ENCODE measurements at places on chromosomes 2 and 18.

- no peak for DNase-seq
Measured at GRCh38 chr2:3035385-3036050, 342.1 kb downstream of the EIPR1 start.

GRCh38 chr2:214126135-214126534, 284.7 kb upstream of the VWC2L start:
- DNase-seq = no peak

DNA sequence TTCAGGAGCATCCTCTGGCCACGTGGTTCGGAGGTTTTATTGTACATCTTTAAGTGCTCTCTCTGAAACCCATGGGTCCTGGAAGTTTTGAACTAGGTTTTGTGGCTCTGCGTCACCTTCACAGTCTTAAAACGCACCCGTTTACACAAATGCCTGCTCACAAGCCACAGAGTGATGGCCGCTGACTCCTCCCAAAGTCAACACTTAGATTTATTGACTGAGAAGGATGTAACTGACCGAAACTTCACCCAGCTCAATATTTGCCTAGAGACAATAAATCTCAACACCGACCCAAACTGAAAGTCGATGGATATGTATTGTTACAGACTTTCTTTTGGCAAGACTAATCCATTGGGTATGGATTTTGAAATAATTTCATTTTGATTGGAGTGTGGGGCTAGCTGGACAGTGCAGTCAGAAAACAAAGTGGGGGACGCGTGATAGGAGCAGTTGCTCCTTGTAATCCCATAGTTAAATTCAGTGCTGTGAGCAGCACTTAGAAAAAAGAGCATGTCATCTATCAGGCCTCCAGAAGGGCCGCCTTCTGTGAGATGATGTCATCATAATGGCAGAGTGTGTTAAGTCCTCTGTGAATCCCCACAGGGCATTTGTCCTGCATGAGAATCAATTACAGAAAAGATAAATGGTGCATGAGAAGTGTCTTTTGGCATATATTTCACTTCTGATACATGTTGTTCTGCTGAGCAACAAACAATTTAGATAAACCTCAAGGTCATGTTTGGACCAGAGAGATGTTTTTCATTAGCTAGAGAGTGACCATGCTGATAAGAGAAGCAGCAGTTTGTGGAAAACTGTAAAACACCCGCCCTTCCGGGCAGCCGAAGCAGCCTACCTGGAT, 183.7 kb downstream of the INO80D start:
- DNase-seq = no peak

DNA sequence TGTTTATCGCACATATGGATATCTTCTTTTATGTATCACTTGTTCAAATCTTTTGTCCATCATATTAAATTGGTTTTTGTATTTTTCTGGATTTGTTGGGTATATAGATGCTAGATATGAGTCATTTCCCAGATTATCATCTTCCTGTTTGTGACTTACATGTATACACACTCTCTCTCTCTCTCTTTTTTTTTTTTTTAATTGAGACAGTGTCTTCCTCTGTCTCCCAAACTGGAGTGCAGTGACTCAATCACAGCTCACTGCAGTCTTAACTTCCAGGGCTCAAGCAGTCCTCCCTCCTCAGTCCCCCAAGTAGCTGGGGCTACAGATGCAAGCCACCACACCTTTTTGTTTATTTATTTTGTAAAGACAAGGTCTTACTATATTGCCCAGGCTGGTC, 43.8 kb downstream of the XIRP2 start:
- no peak for DNase-seq

GRCh38 chr2:159905926-159906714, 108.1 kb upstream of the CD302 start:
- no peak for DNase-seq

GRCh38 chr18:41532344-41533086, 422.5 kb upstream of the PIK3C3 start:
- no peak for DNase-seq

GRCh38 chr2:147543056-147543455, 301.8 kb upstream of the ACVR2A start:
- DNase-seq = no peak

DNA sequence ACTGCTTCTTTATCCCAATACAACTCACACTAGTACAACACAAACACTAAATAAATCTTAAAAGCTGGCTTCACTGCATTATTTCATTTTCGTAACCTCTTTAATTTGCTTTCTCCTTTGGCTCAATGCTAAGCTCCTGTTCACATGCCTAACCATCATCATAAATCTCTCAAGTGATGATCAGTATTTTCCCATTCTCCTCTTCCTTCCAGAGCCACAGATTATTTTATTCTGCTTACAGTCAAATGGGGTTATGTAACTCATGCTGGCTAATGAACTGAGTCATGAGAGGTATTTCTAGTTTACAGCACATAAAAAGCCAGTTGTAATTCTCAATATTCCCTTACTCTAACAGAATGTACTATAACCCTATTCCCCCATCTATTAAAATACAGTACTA, 350.4 kb upstream of the ZC3H15 start:
- no peak for DNase-seq

- no peak for DNase-seq
Measured at GRCh38 chr2:69180227-69180626, 167.2 kb downstream of the ANTXR1 start.

DNA sequence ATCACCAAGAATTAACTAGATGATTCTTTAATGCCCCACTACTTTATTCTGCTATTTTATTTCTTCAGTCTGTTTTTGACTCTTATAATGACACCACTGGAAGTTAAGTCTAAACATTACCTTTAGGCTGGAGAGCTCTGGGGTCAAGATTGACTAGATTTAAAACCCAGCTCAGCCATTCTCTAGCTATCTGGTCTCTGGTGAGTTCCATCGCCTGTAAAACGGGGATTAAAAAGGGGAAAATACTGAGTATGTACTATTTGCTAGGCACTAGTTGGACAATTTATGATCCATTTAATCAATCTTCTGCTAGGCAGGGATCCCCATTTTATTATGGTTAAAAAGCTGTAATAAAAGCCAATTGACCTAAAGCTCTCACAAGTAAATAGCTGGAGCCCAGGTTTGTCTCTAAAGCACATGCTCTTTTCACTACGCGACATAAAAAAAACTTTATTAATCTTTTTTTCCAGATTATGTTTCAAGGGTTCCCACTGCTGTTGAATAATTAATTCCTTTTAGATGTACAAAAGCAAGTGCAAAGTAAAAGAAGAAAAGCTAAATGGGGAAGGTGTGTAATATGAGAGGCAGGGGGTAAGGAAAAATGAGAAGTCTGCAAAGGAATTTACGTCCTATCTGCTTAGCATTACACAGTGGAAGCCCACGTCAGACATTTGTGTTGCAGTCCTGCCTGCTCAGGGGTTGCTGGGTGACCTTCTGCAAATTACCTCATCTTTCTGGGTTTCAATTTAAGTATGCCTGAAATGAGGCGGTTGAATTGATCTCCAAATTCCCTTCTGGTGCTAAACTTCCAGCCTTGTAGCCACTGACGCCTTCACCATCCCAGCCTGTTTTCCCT, 918 bp upstream of the NABP1 start:
- peak; percentile 76 for DNase-seq

DNA sequence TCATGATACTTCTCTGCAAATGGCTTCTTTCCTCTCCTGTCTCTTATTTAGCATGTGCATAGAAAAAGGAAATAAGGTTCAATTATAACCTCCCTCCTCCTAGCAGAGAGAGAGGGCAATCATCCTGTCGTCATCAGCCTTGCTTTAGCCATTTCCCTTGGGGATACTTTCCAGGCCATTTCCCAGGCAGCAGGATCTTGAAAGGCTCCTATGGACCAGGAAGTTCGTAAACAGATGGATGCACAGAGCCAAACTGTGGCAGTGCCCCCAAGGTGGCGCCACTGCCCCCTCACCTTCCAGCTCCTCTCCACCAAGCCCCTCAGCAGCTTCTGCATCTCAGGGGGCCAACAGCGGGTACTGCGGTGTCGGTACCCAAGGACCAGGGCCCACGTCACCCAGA, 157.4 kb downstream of the DTNA start:
- no peak for DNase-seq

GRCh38 chr18:22044474-22045220, 124.7 kb upstream of the GATA6 start:
- DNase-seq = no peak

DNA sequence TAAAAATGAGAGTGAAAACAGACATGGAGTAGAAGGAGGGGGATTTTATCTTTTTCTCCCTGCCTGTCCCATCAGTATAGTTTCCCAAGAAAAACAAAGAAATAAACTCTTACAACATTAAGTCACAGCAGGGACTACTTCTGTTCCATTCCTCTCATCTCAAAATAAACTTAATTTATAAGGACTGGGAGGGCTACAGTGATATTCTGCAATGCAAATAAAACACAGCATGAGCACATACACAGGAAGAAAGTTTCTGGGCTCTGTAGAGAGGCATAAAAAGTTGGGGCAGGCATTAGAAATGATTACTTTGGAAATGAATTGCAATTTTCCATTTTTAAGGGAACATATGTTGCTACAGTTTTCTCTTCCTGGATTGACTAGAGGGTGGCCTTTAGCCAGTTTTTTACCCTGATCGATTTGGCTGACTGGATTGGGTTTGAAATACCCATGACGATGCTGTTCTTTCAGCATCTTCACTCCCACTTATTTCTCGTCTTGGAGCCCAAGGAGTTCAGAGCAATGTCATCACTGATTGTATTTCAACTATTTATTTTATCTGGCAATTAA, 157.1 kb downstream of the ACTR3 start:
- DNase-seq = no peak
